ENCODE measurements at places on chromosomes 2 and 18. TPM values are rescaled to one million over a fixed set of nuclear protein-coding genes. Genes with fewer than 3 reads are reported as not detected.

- DNase-seq = no peak
- peaks cover 12% of the 10 kb centered on the region for H3K36me3 ChIP-seq
- no peak overlapping the region for H3K27ac ChIP-seq
- H3K27me3 ChIP-seq = no peaks in the 10 kb centered on the region
- H3K4me3 ChIP-seq = no peak overlapping the region
These were observed 5.5 kb downstream of the CYB5A start for GRCh38 chr18:74286106-74286855.

DNA sequence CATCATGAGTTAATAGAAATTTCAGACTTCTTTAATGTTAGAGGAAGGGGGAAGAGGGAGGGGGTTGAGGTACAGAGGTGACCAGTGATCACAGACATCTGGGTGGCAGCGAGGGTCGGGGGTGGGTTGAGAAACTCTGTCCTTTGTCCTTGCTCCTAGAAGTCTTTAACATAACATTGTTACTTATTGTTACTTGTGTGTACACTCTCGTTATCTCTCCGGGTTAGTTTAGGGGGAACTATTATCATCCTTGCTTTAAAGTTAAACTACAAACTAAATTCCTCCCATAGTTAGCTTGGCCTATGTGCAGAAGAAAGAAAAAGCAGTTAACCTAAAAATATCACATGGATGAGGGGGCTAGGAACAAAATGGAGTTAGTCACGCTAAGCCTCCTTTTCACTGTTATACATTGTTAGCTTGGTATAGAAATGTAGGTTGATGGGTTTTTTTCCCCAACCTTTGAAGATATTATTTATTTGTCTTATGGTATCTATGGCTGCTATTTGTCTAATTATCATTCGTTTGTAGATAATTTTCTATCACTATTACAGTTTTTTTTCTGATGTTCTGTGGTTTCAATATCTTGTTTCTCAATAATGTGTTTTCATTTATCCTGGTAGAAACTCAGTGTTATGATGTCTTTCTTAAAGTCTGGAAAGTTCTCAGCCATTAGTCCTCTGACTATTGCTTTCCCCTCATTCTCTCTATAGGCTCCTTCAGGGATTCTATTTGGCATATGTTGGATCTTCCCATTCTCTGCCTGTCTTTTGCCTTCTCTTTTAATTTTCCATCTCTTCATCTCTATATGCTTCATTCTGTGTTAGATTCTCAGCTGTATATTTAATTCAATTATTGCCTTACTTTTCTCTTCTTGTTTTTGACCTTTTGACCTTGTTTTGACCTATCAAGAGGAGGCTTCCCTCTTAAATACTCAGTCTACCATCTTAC lies 13.2 kb upstream of the B4GALT6 start:
- no peak for DNase-seq
- no peak overlapping the region for H3K27ac ChIP-seq
- H3K4me1 ChIP-seq = peaks cover 2% of the 10 kb centered on the region
- H3K36me3 ChIP-seq = no peaks in the 10 kb centered on the region
- no peaks in the 10 kb centered on the region for H3K27me3 ChIP-seq
- no peak overlapping the region for H3K4me3 ChIP-seq

DNA sequence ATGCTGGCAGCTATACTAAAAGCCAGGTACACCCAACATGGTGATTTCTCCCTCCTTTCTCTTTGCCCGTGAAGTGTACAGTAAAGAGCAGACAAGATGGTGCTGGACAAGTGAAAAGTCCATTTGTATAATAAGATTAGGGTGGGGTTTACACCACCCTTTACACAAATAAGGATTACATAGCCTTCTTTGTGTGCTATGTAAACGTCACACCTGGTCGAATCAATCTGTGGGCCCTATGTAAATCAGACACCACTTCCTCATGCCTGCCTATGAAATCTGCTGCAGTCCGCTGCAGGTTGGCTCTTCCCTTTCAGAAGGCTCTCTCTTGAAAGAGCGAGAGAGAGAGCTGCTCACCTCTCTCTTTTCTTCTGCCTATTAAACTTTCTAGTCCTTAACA lies 1054.3 kb upstream of the SLC39A10 start:
- H3K4me3 ChIP-seq = no peak overlapping the region
- no peak for DNase-seq
- no peaks in the 10 kb centered on the region for H3K27me3 ChIP-seq

- no peaks in the 10 kb centered on the region for H3K27me3 ChIP-seq
- peaks cover 35% of the 10 kb centered on the region for H3K36me3 ChIP-seq
- H3K4me1 ChIP-seq = peaks cover 48% of the 10 kb centered on the region
- no peak overlapping the region for H3K27ac ChIP-seq
- DNase-seq = no peak
- H3K4me3 ChIP-seq = no peak overlapping the region
These were observed 27.4 kb downstream of the USP34 start for GRCh38 chr2:61443342-61444041.

The FAM110C gene
- total RNA-seq = 0.16 TPM

GRCh38 chr2:68482296-68482820 lies 15.0 kb downstream of the APLF start:
- no peak overlapping the region for H3K27ac ChIP-seq
- peaks cover 4% of the 10 kb centered on the region for H3K4me1 ChIP-seq
- peaks cover 4% of the 10 kb centered on the region for H3K36me3 ChIP-seq

DNA sequence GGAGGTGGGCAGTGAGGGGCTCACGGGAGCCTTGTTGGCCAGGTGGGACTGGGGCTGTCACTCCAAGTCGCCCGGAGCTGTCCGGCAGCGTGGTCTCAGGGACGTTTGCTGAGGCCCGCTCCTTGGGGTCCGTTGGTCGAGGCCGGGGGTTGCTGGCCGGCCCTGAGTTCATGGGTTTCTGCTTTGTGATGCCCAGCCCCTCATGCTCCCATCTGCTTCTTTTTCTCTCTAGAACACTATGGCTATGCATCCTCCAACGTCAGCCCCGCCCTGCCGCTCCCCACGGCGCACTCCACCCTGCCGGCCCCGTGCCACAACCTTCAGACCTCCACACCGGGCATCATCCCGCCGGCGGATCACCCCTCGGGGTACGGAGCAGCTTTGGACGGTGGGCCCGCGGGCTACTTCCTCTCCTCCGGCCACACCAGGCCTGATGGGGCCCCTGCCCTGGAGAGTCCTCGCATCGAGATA lies 14.5 kb downstream of the NFATC1 start:
- peaks cover 17% of the 10 kb centered on the region for H3K4me1 ChIP-seq
- peaks cover 35% of the 10 kb centered on the region for H3K36me3 ChIP-seq
- H3K27me3 ChIP-seq = no peaks in the 10 kb centered on the region
- H3K27ac ChIP-seq = no peak overlapping the region
- DNase-seq = no peak

The SIX3 gene
- not detected for total RNA-seq

The TSN gene
- total RNA-seq = 94.8 TPM

- no peaks in the 10 kb centered on the region for H3K27me3 ChIP-seq
- H3K27ac ChIP-seq = no peak overlapping the region
- no peak overlapping the region for H3K4me3 ChIP-seq
- DNase-seq = no peak
- H3K4me1 ChIP-seq = no peaks in the 10 kb centered on the region
- no peaks in the 10 kb centered on the region for H3K36me3 ChIP-seq
These were observed 316.6 kb downstream of the FIGN start for GRCh38 chr2:163419000-163419830.

- no peak overlapping the region for H3K4me3 ChIP-seq
- H3K36me3 ChIP-seq = peaks cover 51% of the 10 kb centered on the region
- H3K4me1 ChIP-seq = no peaks in the 10 kb centered on the region
These were observed 108.0 kb downstream of the CEP192 start for GRCh38 chr18:13099113-13099512.

The STON1 gene
- 0.80 TPM for total RNA-seq

DNA sequence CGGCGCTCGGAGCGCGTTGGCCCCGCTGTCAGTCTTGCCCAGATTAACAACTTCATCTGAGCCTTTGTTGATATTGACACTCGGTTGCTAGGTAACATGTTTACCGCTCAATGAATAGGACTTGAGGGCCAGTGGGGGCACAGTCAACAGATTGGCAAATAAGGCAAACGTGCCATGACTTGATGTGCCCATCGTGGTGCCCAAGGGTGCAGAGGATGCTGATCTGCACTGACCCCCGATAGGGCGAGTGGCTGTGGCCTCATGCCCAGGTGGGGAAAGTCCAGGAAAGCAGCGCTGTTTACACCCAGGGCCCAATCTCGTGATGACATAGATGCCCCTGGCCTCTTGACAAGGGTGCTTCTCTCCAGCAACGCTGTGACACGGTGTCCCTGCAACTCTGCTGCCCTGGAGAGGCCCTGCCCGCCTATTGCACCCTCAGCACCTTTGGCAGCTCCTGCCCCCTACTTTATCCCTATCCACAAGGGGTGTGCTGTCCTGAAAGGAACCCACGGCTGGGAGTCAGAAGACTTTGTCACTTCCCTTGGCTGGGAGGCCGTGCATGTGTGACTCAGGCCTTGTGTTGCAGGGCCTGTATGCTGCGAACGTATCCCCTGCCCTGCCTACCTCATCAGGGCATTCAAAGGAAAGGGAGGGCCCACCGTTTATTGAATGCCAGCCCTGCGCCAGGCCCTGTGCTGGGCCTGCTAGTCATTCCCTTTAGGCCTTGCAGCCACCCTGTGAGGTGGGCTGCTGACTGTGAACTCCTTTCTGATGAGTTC lies 158.0 kb downstream of the INHBB start:
- no peaks in the 10 kb centered on the region for H3K27me3 ChIP-seq
- H3K36me3 ChIP-seq = no peaks in the 10 kb centered on the region
- H3K4me1 ChIP-seq = no peaks in the 10 kb centered on the region
- H3K27ac ChIP-seq = no peak overlapping the region
- DNase-seq = no peak

- no peaks in the 10 kb centered on the region for H3K36me3 ChIP-seq
- H3K4me3 ChIP-seq = no peak overlapping the region
- DNase-seq = no peak
- peaks cover 9% of the 10 kb centered on the region for H3K27me3 ChIP-seq
- H3K27ac ChIP-seq = no peak overlapping the region
These were observed 273.7 kb upstream of the PKDCC start for GRCh38 chr2:41774011-41774605.

The COLEC11 gene
- 0.52 TPM for total RNA-seq

DNA sequence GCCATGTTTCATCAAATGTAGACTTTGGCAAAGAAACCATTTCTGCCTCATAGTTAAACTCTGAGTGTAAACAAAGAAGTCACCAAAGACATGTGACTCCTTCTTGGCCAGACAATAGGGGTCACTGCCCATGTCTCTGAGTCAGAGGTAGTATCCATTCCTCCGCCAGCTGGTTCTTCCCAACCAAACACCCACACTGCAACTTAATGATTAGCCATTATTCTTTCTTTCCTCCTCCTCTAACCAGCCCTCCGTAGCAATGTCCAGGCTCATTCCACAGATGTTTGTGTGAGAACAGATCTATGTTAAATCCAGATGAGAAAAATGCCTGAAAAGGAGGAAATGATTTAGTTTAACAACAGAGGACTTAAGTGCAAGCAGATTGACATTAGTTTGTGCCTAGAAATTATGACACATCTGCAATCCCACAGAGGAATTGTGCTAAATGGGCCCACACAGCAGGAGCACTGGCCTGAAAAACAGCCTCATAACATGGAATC lies 127.9 kb upstream of the SH3BP4 start:
- peaks cover 3% of the 10 kb centered on the region for H3K27me3 ChIP-seq
- no peaks in the 10 kb centered on the region for H3K4me1 ChIP-seq
- H3K36me3 ChIP-seq = no peaks in the 10 kb centered on the region
- no peak overlapping the region for H3K27ac ChIP-seq
- H3K4me3 ChIP-seq = no peak overlapping the region
- DNase-seq = no peak

DNA sequence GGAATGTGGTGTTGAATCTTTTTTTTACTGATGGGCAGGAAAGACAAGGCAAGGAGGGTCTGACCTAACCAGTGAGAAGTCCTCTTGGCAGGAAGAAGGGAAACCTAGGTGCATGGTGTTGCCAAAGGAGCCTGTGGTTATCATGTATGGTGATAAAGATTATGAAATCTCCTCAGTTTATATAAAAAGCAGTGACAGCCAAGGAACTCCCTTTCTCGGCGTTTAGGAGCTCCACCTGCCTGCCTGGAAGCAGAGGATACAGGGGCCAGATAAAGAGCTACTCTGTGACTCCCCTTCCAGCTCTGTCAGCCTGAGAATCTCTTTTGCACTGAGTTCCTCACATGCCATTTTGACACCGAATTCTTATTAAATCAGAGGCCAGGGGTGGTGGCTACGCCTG lies 26.1 kb downstream of the COLEC12 start:
- H3K27me3 ChIP-seq = peaks cover 7% of the 10 kb centered on the region
- no peak for DNase-seq
- H3K4me3 ChIP-seq = no peak overlapping the region
- no peak overlapping the region for H3K27ac ChIP-seq

The SLC4A5 gene
- 1.5 TPM for total RNA-seq

The CENPA gene
- 33.6 TPM for total RNA-seq

The DUSP2 gene
- total RNA-seq = 279 TPM

The TMEM200C gene
- total RNA-seq = not detected

- no peak overlapping the region for H3K27ac ChIP-seq
- no peaks in the 10 kb centered on the region for H3K4me1 ChIP-seq
- H3K36me3 ChIP-seq = peaks cover 11% of the 10 kb centered on the region
These were observed 150.6 kb downstream of the EXOC6B start for GRCh38 chr2:72674982-72675915.

The CPS1 gene
- 2.6 TPM for total RNA-seq
